T1000 (cell line): ENCODE measurements at places on chromosomes 2 and 18.

DNA sequence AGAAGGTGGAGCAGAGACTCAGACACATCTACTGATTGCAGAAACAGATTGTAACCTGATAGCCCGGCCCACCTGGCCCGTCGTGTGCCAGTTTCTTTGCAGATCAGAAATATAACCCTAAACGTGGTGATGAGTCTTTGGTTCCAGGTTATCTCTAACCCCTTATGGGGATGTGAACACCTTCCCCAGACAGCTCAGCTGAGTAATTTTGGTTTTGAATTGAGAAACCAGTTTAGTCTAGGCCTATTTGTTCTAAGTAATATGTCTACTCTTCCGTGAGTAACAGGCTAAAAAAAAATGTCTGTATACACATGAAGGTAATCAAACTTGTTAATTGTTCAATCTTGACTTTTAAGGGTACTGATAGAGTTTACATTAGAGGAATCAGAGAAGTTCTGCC is 35.7 kb downstream of the RASGRP3 start:
- DNase-seq = no peak

DNA sequence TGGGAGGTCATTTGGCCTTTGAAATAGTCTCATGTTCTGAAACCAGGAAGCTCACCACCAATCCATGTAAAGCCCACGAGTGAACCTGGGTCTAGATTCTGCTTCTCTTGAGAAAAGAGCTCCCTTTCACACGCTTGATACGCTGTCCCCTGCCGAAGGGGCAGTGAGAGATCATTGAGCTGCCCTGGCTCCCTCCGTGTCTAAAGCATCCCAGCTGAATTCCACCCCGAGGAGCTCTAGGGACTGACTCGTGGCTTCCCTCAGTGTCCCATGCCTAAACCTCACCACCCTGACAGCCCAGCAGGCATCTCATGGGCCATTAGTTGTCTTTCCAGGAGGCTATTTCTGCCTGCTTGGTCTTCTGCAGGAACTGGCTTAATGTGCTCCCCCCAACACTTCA is 68.6 kb downstream of the COL6A3 start:
- no peak for DNase-seq

GRCh38 chr2:176999301-176999700 is 213.3 kb upstream of the HNRNPA3 start:
- no peak for DNase-seq

- no peak for DNase-seq
Measured at GRCh38 chr2:62415019-62415431, 91.0 kb downstream of the TMEM17 start.

DNA sequence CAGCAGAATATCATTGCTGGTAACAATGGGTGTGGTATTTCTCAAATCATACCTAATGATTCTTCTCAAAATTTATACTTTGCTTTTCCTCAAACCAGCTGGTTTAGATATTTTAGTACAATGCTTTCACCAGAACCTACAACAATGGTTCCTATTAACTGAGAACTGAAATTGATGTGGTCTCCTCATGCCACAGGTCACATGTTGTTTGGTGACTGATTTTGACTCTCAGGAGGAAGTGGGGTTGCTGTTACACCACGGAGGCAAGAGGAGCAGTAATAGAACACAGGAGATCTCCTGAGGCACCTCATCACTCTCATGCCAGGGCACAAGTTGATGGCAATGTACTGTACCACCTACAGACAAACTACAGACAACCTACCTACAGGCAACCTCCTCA is 3.0 kb upstream of the CEP68 start:
- DNase-seq = no peak

DNA sequence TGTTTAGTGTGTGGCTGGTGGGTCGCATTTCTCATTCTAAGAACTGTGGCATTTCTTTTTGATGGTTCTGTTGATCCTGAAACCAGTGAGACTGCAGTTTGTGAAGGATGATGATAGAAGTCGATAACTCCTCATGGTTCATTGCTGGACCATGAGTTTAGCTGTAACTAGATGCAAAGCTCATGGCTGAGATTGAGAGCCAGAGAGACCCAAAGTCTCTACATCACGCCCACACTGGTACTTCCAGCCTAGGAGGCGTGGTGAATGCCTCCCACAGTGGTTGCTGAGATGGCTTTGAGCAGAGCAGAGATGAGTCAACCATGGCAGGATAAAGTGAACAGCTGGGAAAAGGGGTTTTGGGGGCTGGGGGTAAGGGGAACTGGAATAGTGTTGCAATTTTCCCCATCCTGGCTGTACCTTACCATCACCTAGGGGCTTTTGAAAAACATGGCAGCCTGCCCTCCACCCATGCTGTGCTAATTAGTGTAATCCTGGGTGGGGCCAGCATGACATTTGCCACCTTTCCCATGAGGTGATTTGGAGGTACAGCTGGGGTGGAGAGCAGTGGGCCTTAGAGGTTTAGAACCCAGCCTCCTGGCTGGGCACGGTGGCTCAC is 24.1 kb downstream of the INPP4A start:
- DNase-seq = no peak

DNA sequence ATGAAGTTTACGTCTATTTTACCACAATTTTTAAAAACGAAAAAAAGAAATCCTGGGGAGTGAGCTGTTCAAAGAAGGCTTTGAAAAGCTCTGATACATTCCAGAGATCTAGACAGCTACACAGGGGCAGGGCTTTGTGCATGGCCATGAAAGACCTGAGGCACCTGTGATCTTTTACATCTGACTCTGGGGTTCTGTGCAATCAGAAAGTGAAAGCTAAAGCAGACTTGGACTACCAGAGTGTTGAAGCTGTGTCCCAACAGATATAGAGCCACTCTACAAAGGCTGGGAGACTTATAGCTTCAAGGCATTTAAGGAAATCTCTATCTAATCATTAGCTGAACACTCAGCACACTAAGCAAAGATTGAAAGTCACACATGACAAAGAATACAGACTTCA is 34.1 kb downstream of the PARD6G start:
- DNase-seq = no peak

DNA sequence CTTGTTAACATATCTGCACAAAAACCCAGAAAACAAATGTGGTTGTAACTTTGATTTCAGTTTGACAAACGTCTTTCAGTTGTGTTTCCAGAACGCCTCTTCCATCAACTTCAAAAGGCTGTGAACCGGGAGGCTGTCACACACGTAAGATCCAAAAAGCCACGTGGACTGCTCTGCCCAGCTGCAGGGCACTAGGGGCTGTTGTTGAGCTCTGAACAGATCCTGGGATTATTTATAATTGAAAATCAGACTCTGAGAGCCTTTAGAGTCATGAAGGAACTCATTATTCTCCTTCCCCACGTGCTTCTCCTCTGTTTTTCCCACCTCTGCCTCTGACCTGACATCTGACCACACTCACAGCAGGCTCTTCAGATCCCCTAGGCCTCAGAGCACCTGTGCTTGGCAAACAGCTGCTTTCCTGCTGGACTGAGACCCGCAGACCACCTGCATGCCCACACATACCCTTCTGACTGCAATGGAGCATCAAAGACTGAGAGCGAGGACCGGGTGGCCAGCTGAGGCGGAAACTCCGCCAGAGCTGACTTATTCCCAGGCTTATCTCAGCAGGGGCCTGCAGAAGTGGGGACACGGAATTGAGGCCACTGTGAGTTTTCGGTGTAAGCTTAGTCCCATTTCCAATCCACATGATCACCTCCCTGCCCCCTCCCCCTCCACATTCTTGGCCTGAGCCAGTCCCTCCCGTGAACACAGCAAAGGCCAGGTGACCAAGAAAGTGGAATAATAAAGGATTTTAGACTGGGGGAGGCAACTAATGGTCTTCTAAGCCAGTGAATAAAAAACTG is 114.8 kb downstream of the ATL2 start:
- DNase-seq = no peak
